ENCODE measurements at places on chromosomes 3 and 15.

- DNase-seq: no peak
These were observed 38.8 kb downstream of the PYGO1 start for GRCh38 chr15:55549305-55549704.

- DNase-seq: no peak
These were observed 52.4 kb upstream of the CMTM8 start for GRCh38 chr3:32186097-32186496.

- no peak for DNase-seq
These were observed 38.0 kb downstream of the CADPS start for GRCh38 chr3:62837145-62837787.

DNA sequence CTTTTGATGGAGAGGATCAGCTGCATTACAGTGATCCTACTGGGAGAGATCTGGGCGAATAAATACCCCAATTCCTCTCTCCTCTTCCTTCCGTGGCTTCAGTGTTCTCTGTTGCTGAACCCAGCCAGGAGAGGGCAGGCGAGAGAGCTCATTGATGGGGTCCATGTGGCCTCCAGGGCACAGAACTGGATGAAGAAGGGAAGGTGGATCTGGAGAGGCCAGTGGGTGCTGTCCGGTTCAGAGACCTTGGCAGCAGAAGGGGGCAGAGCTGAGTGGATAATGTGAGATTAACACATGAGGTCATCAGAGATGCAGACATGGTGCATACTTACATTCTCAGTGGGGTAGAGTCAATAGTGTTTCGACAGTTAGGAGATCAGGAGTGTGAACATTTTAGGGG, 193.6 kb downstream of the CLSTN2 start:
- DNase-seq: no peak

GRCh38 chr3:43053291-43053690, 52.6 kb downstream of the POMGNT2 start:
- no peak for DNase-seq

- no peak for DNase-seq
These were observed 15.0 kb upstream of the ZBED2 start for GRCh38 chr3:111610189-111610588.

DNA sequence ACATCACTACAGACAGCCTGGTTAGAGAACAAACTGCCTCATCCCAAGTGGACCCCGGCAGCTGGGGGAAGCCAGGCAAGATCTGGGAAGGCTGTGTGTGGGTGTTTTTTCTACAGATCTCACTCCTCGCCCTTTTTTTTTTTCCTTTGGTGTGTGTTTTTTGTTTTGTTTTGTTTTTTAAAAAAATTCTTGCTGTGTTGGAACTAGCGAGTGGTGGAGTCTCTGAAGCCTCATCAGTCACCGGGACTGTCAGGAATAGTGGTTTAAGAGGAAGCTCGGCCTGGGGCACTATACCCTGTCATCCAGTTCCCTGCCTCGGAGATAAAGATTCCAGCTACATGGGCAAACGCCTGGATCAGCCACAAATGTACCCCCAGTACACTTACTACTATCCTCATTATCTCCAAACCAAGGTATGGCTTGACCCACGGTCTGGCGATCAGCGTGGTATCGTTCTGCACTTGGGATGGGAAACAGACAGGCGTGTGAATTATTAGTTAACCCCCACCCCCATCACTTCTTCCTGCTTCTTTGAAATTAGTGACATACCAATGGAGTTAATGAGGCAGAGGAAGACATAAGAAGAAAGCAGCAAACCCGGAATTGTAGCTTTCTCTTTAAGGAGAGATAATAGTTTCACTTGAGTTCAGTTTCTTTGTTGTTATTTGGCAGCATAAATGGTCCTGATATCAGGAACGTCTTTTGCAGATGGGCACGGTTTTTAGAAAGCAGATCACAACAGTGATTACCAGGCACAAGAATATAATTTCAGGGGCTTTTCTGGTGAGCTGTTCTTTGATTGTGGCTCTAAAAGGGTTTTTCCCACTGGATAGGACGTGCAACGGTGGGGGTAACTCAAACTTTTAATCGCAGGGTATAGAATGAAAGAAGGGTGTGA, 722 bp downstream of the RBMS3 start:
- no peak for DNase-seq

GRCh38 chr3:70527026-70527425, 214.6 kb upstream of the MDFIC2 start:
- DNase-seq: no peak

GRCh38 chr3:155917781-155918180, 47.3 kb downstream of the GMPS start:
- DNase-seq: no peak

DNA sequence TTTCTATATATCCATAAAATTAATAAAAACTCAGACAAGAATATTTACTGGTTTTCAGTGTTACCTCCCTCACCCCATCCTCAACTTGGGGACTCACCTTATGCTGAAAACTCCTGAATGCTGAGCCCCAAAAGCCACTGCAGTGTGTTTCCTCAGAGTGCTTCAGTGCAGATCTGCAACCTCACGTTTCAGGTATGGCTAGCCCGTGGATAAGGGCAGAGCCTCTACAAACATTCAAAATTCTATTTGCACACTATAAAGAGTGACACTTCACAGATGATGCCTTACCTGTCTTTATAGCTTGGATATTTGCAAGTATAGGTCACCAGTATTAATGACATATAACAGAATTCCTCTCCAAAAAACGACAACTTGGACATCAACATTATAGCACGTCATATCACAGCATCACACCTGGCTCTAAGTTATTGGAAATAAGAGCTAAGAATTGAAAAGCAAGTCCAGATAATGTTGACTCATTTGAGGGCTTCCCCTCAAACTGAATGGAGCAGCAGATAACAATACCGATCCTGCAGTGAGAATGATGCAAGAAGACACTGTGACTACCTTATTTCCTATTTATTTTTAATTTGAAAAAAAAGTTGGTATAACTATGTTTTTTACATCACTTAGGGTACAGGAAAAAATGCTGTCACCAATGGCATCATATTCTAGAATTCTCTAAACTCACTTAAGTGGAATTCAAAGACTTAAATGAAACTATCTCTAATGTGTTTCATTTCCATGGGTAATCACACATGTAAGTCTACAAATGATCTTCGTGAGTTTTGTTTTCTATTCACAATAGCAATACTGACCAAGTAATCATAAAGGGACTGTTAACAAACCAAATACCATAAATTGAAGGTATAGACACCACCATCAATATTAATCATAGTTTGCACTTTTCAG, 40.7 kb upstream of the RSL24D1 start:
- no peak for DNase-seq

DNA sequence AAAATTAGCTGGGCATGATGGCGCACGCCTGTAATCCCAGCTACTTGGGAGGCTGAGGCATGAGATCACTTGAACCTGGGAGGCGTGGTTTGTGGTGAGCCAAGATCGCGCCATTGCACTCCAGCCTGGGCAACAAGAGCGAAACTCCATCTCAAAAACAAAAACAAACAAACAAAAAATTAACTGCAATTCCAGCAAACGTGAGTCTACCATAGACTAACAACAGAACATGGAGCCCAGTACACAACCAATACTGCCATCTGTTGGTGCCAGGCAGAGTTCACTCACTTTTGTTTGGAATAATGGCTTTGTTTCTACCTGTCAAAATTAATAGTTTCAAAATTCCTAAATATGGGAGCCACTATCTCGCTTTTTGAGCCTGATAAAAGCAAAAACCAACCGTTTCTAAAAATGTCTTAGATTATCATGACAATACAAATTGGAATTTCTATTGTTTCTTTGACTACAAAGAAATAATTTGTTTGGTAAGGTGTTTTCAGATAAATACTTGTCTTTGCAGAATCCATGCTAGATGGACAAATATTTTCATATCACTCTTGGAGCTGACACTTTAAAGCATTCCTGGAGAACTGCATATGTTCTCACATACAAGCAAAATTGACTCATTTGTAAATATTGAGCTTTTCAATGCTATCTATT, 45.0 kb downstream of the GPR176 start:
- DNase-seq: no peak

GRCh38 chr3:102301155-102301880, 133.5 kb upstream of the ZPLD1 start:
- DNase-seq: no peak

DNA sequence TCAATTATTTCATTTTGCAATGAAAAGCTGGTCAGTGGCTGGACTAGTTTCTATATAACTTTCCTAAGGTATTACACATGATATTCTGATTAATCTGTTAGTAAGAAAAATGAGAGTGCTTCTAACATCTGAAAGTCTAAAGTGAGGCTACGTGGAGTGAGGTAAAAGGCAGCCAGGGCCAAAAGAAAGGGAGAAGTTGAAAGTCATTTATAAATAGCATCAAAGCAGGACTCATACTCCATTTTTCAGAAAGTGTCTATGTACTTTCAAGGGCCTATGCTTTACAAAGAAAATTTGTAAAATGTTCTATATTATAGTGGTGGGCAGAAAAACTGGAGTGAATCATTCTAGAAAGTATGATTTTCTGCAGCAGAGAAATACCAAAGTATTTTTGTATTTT, 80.0 kb downstream of the CSNK1G1 start:
- DNase-seq: no peak

DNA sequence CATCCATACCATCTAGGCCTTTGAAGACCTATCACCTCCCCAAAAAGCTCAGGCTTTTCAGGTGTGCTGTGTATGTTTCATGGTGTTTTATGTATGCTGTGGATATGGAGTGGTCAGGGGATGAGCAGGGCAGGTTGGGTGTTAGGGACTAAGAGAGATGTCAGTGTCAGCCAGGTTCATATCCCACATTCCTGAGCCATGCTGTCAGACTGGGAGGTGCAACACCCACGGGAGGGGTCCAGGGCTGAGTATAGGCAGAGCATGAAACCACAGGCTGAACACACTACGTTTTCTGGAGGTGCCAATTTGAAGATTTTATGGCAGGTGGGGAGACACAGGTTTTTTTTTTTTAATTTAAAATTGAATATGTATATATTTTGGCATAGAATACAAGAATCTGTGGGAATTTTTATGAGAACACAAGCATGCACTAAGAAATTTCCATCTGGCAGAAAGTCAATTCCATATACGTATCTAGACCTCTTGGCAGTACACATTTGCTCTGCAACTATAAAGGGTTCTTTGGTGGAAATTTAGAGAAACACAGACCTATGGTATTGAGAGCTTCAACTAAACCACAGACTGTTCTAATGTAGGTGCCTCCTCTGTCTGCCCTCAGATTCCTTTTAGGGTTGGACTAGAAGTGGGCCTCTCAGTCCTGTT, 101.9 kb upstream of the RNU6-1 start:
- no peak for DNase-seq

DNA sequence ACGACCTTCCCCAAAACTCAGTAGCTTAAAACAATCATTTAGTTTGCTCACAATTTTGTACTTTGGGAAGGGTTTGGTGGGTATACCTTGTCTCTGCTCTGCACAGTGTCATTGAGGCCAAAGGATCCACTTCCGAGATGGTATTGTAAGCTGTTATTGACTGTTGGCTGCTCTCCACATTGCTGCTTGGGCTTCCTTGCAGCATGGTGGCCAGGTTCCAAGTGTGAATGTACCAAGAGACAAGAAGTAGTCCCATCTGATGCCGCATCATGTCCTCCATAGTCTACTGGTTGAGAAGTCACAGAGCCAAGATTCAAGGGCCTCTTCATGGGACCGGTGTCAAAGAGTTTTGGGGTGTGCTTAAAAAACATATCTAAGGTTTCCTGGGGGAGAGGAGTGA, 268.5 kb downstream of the PLCL2 start:
- no peak for DNase-seq

DNA sequence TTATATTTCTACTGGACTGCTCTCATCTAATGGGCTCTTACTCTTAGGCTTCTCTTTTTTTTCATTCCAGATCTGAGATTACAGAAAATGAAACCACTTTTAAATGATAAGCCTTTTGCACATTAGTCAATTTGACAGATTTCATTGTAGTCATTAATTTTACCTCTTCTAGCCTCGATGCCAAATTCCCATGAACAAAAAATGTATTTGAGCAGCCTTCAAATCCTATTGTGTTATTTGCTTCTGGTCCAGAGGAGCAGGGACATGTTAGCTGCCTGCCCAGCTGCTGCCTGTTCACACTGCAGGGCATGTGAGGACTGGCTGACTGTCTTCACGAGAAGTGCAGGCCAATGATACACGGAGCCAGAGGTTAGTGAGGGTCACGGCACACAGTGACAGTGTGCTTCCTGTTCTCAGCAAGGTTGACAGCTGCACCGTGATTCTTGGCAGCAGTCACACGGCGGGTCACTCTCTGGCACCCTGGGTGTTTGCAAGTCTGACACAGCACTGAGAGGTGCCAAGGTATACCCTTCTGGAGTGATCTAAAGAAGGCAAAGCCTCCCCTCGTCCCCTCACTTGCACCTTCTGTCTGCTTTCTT, 40.8 kb downstream of the KAT2B start:
- no peak for DNase-seq

- no peak for DNase-seq
These were observed 28.8 kb upstream of the HES1 start for GRCh38 chr3:194107107-194107506.

DNA sequence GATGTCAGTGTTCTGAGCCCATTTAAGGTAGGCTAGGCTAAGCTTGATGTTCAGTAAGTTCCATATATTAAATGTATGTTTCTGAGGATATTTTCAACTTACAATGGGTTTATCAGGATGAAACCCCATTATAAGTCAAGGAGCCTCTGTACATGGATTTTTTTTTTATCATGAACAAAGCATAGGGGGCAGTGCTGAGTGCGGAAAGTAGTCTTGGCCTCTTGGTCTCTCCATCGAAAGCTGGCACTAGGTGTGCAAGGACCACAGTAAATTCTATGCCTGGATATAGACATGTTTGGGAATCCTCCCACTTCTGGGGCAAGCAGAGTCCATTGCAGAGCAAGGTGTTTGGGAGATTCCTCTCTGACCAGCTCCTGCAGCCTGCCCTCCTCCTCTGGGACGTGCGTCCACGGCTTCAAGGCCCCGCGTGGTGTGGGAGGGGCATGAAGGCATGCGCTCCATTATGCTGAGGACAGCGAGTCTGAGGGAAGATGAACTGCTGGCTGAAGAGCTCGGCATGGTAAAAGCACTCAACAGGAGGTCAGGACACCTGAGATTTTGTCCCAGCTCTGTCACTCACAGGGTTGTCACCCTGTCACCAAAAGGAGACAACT, 122.9 kb upstream of the LIPC start:
- DNase-seq: no peak

DNA sequence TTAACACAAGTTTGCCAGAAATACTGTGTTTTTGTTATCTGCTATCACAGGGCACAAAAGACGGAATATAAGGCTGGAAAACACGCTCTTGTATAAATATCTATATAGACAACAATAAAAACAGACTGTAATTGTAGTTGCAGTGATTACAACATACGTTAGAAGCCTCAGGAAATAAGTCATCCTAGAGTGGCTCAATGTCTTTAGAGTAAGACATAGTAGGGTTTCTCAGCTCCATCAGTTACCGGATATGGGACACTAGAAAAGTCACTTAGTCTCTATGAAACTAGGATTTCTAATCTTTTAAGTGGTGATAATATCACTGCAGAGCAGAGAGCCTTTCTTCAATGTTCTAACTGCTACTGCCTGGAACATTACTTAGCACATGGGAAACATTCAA, 208.8 kb downstream of the STAG1 start:
- no peak for DNase-seq

All from stimulated activated CD4-positive, alpha-beta T cell treated with anti-CD3 and anti-CD28 coated beads, Interleukin-12 subunit alpha, Interleukin-12 subunit beta, amount 100 ng/mL, for 24 hours (primary cell).